Thoracic aorta (tissue), 2 donors: ENCODE measurements at places on chromosomes 1 and 21.

DNA sequence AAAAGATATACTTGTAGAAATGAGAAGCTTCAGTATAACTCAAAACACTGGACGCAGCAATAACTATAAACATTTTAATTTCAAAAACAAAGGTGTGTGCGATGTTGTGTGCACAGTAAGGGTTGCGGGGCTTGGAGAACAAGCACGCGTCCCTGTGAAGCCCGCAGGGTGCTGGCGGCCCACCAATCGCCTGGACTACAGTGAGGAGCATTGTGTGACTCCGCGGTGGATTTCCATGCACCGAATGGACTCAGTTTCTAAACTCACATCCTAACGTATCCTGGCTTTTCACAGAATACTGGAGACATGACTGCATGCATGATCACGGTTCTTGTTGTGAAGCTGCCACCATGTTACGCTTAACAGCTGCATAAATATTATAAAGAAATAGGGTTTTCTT, 33.0 kb downstream of the NTPCR start:
- no peak for DNase-seq

- no peak for DNase-seq
These were observed 26.6 kb upstream of the HPDL start for GRCh38 chr1:45299981-45300668.

DNA sequence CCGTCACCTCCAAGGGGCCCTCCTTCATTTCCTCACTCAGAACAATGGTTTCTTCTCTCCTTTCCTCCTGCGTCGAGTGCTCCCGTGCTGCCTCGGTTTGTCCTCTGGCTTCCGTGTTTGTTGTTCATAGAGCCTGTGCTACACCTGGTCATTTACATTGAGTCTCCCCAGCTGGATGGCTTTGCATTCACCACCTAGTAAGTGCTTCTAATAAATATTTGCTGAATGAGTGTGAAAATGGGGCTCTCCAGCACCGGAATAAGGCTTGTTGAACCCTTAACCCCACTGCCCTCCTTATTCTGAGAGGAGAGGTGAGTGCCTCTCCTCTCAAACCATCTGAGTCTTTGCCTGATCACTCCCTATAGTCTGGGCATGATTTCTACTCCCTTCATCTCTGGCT, 104.9 kb downstream of the CNIH3 start:
- no peak for DNase-seq

- DNase-seq: no peak
These were observed 35.5 kb downstream of the USH2A start for GRCh38 chr1:216387782-216388181.

GRCh38 chr1:183859831-183860230, 54.9 kb downstream of the RGL1 start:
- DNase-seq: no peak

GRCh38 chr1:202192770-202193613, 607 bp upstream of the LGR6 start:
- no peak for DNase-seq

DNA sequence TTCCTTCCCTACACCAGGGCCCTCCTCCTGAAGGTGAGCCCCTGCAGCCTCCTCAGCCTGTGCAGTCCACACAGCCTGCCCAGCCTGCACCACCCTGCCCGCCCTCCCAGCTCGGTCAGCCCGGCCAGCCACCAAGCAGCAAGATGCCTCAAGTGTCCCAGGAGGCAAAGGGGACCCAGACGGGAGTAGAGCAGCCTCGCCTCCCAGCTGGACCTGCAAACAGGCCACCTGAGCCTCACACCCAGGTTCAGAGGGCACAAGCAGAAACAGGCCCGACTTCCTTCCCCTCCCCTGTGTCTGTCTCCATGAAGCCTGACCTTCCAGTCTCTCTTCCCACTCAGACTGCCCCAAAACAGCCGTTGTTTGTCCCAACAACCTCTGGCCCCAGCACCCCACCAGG, 38.8 kb downstream of the ZBTB17 start:
- no peak for DNase-seq

GRCh38 chr1:181151378-181152326, 63.2 kb downstream of the IER5 start:
- no peak for DNase-seq

DNA sequence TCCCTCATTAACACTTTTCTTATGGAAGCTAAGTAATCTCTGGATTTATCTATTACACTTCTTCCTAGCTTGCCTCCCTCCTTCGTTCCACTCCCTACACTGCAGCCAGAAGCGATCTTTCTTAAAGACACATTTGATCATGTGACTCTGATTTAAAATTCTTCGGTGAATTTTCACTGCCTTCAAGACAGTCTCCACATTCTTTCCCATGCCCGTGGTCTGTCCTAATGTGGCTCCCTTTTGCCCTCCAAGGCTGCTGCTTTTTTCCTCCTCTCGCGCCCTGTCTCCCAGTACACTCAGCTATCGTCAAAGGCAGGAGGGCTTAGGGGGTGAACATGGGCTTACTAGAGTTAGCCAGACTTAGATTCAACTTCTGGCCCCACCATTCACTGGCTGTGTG, 64.4 kb downstream of the SDCCAG8 start:
- no peak for DNase-seq

GRCh38 chr1:172938681-172939080, 112.1 kb downstream of the TNFSF18 start:
- no peak for DNase-seq

GRCh38 chr1:30966690-30967369, 58.3 kb upstream of the SDC3 start:
- no peak for DNase-seq

DNA sequence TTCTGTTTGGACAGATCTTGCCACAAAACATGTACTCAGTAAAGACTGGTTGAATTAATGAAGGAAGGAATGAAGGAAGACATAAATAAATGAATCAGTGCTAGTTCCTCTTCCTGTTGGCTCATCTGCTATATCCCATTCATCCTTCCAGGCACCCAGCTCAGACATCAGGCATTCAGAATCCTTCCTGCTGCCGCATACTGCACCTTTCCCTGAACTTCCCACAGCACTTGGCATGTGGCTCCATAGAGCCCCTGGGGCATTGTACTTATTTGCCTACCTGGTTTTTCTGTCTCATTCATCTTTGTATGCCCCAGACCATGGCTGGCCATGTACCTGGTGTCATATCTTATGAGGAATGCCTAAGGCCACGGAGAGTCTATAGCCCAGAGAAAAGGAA, 34.4 kb upstream of the ZNF648 start:
- no peak for DNase-seq

- no peak for DNase-seq
These were observed 11.0 kb downstream of the TP53BP2 start for GRCh38 chr1:223834660-223835263.

- no peak for DNase-seq
These were observed 14.1 kb downstream of the SYNJ1 start for GRCh38 chr21:32713726-32714125.

- DNase-seq: no peak
These were observed 593.1 kb upstream of the CAMK1G start for GRCh38 chr1:208990456-208990855.

DNA sequence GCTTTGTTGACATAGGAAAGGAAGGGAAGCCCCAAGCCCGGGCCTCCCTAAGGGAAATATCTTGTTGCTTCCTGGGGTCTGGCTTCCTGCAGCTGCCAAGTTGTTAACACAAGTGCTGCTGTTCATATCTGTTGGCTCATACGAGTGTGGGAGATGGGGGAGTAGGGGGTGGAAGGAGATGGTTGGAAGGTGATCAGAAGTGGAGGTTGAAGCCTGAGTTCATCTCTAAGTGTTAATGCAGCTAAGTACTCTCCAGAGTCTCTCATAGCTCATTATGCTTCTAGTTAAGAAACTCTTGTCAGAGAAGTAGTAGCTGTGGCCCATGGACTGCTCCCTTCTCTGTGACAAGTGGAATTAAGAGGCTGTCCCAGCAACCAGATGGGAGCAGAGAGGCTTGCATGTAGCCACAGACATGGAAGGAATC, 319.2 kb upstream of the SPAG17 start:
- no peak for DNase-seq

GRCh38 chr1:201347498-201348210, 29.8 kb downstream of the TNNT2 start:
- no peak for DNase-seq

GRCh38 chr1:56788102-56788501, 31.1 kb downstream of the FYB2 start:
- DNase-seq: no peak

DNA sequence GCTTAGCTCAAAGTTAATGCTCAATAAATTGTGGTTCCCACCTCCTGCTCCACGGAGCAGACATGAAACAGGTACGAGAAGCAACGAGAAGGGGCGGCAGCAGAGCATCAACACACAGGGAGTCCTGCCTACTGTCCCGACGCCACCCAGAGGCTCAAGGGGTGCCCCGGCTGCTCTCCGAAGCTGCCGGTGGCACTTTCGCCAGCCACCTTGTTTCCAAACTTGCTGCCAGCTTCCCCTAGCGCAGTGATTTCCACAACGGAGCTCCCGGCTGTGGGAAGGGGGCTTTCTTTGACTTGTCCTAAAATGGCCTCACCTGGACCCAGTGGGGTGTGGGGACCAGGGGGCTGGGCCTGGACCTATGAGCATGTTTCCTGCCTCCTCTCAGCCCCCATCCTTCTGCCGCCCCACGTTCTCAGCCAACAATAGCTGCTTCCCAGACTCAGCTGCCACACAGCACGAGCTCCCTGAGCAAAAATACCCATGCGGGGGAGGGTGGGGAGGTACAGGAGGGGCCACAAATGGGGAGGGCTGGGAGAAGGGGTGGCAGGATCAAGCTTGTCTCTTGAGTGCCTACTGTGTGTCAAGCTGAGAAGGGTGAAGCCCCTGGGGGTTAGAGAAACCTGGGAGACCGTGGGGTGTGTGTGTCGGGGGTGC, 35.6 kb upstream of the ECE1 start:
- DNase-seq: no peak

GRCh38 chr1:56150441-56151215, 428.7 kb downstream of the PLPP3 start:
- no peak for DNase-seq

DNA sequence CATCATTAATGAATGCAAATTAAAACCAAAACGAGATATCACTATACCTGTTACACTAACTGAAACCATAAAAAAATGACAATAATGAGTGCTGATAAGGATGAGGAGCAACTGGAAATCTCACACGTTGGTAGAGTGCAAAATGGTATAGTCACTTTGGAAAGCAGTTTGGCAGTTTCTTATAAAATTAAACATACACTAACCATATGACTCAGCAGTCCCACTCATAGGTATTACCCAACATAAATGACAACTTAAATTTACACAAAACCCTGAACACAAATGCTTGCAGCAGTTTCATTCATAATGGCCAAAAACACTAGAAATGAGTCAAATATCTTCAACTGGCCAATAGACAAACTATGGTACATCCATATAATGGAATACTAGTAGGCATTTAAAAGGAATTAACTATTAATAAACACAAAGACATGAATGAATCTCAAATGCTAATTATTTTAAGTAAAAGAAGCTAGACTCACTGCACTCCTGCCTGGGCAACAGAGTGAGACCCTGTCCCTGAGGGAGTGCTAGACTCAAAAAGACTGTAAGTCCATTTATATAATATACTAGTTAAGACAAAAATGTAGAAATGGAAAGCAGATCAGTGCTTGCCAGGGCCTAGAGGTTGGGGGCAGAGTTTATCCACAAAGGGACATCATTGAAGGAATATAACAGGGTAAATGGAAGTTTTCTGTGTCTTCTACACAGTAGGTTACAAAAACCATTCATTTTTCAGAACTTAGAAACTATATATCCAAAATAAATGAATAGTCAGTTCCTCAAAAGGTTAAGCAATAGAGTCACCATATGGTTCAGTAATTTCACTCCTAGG, 77.4 kb downstream of the EIF4G3 start:
- no peak for DNase-seq

- no peak for DNase-seq
These were observed 157.2 kb downstream of the KAZN start for GRCh38 chr1:14755518-14756252.

DNA sequence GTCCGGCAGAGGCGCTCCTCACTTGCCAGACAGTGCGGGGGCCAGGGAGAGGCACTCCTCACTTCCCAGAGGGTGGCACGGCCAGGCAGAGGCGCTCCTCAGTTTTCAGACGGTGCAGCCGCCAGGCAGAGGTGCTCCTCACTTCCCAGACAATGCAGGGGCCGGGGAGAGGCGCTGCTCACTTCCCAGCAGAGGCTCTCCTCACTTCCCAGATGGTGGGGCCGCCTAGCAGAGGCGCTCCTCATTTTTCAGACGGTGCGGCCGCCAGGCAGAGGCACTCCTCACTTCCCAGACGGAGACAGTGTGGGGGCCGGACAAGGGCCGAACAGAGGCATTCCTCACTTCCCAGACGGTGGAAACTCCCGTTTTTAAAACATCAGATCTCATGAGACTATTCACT, 238.4 kb upstream of the CACYBP start:
- no peak for DNase-seq

- no peak for DNase-seq
These were observed 137.8 kb downstream of the RWDD3 start for GRCh38 chr1:95371666-95372282.

GRCh38 chr1:32299327-32299726, 7.4 kb downstream of the HDAC1 start:
- no peak for DNase-seq

DNA sequence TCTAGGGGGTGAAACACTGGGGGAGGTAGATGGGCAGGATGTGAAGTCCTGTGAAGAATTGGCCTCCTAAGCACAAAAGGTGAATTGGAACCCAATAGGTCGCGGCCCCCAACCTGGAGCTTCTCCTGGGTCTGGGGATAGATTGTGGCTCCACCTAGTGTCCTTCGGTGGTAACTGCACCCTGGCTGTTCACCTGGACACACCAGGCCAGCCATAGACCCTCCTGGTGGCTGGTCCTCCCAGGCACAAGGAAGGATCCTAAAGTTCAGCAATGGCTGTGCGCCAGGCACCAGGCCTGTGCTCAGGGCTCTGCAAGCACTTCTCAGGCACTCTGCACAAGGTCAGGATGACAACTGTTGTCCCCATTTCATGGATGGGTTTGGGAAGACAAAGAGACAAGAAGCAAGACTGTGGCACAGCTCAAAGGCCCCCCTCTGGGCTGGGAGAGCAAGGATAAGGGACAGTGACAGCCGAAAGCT, 13.5 kb downstream of the ESPN start:
- no peak for DNase-seq
